Activated T-cell treated with anti-CD3 and anti-CD28 coated beads for 24 hours (primary cell): ENCODE measurements at places on chromosomes 4 and X.

DNA sequence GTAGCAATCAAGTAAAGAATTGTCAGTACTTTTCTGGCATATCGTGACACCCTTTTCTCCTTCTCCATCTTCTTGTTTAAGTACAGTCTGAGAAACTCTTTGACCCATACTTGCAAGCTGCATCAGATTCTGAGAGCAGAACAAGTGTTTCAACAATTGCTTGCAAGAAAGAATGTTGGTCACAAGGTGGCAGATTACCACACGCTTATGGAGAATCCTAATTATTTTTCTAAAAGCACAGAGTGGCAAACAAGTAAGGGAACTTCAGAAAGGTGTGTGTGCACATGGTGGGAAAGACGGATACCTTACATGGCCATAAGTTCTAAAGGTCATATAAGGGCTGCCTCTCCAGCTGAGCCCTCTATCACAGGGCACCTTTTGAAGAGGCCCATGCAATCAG, 136.4 kb upstream of the FGF13 start:
- no peak for DNase-seq

DNA sequence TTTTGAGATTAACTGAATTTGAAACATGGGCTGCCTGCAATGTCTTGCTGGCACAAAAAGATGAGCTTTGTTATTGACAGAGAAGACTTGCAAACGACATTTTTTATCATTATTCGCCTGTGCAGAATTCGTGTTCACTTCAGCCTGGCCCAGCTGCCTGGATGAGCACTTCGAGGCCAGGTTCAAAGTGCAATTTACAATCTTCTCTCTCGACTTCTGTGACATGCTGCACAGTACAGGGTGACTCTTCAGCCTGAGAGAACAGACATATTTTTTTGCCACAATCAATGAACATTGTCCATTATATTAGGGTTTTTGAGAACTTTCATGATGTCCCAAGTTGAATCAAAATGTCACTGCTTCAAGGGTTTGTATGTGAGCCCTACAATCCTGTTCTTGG, 616.5 kb downstream of the SMARCA1 start:
- DNase-seq = no peak

DNA sequence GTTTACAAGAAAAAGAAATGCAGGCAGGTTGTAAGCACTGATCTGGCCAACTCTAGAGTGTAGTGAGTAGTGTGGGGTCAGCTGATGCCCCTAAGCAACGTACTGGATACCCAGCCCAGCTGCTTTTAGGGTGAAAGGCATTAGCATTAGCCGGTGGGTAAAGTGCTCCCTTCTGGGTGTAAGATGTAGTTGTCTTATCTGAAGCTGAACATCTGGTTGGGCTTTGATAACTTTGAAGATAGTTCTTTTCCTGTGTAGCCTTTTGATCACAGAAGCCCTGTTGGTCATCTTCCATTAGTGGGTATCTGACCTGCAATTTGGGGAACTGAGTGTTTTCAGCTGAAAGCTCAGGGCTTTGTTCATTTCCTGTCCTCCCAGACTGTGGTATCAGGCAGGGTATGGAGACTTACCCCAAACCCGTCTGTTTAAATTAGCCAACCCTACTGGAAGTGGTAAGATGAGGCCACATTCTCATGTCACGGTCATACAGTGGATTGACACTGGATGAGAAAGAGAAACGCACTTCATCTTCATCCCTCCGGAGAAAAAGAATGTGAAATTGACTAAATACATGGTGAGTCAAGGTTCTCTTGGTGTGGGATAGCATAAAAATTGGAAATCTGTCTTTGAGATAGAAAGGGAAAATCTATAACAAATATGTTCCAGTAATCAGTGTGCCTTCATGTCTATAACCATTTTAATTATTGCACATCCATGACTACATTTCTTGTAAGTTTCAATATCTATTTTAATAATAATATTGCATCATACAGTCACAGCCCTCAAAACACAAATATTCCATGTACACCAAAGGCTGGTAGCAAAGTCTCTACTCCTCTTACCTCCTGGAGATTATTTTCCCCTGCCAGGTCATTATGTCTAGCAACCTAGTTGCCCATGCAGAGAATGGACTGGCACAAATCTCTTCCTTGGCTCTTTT, 8.7 kb downstream of the RHOH start:
- no peak for DNase-seq

DNA sequence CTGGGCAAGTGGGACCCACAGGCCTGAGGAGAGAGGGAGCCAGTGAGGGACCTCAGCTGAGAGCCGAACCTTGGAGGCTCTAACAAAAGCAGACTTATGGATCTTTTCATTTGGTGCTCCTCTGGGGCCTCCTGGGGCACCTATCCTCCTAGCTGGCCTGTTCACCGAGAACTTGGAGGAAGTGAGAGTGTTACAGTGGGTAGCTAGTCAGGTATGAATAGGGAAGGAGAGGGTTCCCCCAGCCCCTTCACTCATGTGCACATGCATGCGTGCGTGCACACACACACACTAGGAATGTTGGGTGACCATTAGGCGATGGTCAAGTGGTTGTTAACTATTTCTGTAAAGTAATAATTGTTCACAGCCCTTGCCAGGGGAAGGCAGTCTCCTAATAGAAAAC, 18.6 kb upstream of the TMEM185A start:
- DNase-seq = no peak

GRCh38 chr4:67201334-67201733, 344.0 kb downstream of the CENPC start:
- no peak for DNase-seq

DNA sequence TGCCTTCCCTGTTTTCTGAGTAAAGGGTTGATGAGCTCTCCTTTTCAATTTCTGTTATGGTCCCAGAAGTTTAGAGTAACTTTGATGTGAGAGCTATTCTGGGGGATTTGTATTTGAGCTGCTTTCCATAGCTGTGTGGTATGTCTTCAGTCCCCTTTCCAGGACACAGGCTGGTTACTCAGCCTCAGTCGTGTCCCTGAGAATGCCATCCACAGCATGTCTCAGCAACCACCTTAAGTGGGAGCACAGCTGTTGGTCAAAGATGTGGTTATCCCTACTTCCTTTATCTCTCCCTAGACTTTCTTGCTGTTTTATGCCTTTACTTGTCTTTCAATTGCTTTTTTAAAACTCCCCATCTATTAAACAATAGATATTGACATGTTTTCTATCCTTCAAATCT, 37.8 kb downstream of the RNF175 start:
- DNase-seq = no peak

- DNase-seq = no peak
Measured at GRCh38 chr4:99722006-99722405, 64.4 kb upstream of the C4orf54 start.

- DNase-seq = no peak
Measured at GRCh38 chr4:6031846-6032245, 13.6 kb upstream of the C4orf50 start.

- no peak for DNase-seq
Measured at GRCh38 chr4:171954650-171955049, 141.4 kb downstream of the GALNTL6 start.

DNA sequence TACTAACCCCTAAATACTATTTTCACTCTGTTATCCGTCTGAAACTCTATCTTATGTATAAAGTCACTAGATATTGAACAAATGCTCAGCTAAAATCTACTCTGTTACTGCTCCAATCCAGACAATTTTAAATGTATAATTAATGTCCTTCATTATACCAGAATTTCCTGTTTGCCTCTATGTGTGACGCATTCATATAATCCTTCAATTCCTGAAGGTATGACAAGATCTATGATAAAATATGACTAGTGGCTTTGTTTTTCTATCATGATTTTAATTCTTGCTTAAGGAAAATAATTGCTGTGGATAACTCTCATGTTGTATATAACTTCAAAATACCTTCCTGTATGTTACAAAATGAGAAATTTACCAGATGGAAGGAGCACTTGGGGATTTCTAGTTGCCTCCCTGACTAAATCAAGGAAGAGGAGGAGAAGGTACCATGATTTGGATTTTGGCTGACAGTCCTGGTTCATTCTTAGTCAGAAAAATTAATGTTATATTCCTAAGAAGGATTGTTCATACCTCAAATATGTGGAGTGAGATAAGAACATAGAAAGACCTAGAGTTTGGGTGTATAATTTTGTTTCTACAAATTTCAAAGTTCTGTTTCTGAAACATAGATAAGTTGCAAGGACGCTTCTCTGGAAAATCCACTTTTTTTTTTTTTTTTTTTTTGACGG, 4.9 kb downstream of the CXCL6 start:
- DNase-seq = no peak

- DNase-seq = no peak
Measured at GRCh38 chr4:142168181-142168580, 531.8 kb downstream of the IL15 start.

DNA sequence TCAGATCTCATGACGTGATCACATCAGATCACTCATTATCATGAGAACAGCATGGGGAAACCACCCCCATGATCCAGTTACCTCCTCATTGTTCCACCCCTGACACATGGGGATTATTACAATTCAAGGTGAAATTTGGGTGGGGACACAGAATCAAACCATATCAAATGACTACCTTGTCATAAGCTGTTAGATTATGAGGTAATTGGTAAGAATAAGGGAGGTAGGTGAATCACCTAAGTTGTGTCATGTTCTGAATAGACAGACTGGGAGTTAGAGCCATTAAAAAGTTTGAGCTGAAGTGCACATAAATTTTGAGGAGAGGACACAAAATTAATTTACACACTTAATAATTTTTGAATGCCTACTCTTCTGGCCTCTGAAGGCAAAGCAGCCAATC, 24.7 kb downstream of the SLC9B1 start:
- DNase-seq = no peak

GRCh38 chr4:55781812-55782211, 37.8 kb upstream of the EXOC1L start:
- no peak for DNase-seq

GRCh38 chr4:6591781-6592180, 16.8 kb downstream of the MAN2B2 start:
- no peak for DNase-seq

DNA sequence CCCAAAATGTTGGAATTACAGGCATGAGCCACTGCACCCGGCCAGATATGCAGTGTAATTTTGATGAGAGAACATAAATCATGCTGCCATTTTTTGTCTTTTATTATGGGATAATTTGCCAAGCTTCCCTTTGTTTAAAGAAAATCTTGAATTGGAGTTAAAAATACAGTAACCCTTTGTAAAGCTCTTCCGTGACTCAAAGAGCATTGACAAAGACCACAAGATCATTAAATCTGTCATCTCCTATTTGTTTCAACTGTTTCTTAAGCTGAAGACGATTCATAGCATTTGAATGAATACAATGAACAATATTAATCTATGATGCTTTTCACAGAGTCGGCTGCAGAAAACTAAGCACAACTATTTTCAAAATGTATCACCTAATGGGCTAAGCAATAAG, 132.6 kb downstream of the ANAPC4 start:
- no peak for DNase-seq

GRCh38 chr4:80486603-80487002, 151.1 kb downstream of the CFAP299 start:
- DNase-seq = no peak

- DNase-seq = no peak
Measured at GRCh38 chr4:155762334-155762733, 3.5 kb downstream of the GUCY1B1 start.
